Gastrocnemius medialis (tissue), 4 donors: ENCODE measurements at places on chromosomes 7 and 10. TPM values are rescaled to one million over a fixed set of nuclear protein-coding genes. Genes with fewer than 3 reads are reported as not detected.

- no peaks in the 10 kb centered on the region for H3K4me1 ChIP-seq
- H3K4me3 ChIP-seq: no peak overlapping the region
- H3K27ac ChIP-seq: no peak overlapping the region
- no peaks in the 10 kb centered on the region for H3K27me3 ChIP-seq
- DNase-seq: no peak
Observed at GRCh38 chr7:34662058-34662708, 4.2 kb downstream of the NPSR1 start.

DNA sequence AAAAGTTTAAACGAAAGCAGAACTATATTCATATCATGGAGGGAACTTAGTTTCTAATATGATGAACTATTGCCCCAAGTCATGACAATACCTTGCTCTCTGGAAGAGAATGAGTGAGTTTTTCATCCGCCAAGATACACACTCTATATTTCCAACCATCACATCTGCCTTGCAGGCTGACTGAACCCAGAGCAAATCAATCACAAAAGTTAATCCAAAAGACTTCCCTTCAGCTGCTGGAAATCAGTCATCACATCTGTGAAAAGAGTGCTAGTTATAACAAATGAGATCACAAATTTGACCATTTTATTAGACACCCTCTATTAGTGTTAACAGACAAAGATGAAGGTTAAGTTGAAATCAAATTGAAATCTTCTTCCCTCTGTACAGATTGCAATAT, 261.7 kb upstream of the PRKCQ start:
- DNase-seq: no peak
- no peaks in the 10 kb centered on the region for H3K4me1 ChIP-seq
- no peak overlapping the region for H3K4me3 ChIP-seq
- no peaks in the 10 kb centered on the region for H3K36me3 ChIP-seq

GRCh38 chr10:85778074-85778473, 588.5 kb downstream of the GRID1 start:
- H3K4me1 ChIP-seq: no peaks in the 10 kb centered on the region
- H3K4me3 ChIP-seq: no peak overlapping the region

DNA sequence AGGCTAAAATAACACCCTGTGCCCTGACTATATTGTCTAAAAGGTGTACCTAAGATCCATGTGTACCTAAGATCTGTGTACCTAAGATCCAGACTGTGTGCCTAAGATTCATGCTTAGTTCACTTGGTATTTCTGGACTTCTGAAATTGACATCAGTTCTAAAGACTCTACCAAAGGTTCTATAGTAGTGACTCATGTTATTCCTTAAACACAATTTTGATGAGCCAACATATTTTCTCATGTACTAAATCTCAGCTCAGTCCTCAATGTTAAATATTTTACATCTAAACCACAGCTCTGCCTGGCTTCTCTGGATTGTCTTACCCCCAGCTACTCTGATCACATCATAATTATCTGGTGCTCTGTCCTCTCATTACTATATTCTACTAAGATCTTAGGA, 802.3 kb upstream of the SORCS1 start:
- no peak for DNase-seq
- no peak overlapping the region for H3K4me3 ChIP-seq
- H3K4me1 ChIP-seq: no peaks in the 10 kb centered on the region

- H3K36me3 ChIP-seq: no peaks in the 10 kb centered on the region
- peak; percentile 0 for DNase-seq
- no peaks in the 10 kb centered on the region for H3K27me3 ChIP-seq
- H3K4me1 ChIP-seq: no peaks in the 10 kb centered on the region
Observed at GRCh38 chr10:42972946-42973345, 103.9 kb upstream of the RET start.

- H3K27ac ChIP-seq: no peak overlapping the region
- no peak overlapping the region for H3K4me3 ChIP-seq
- DNase-seq: no peak
- H3K27me3 ChIP-seq: no peaks in the 10 kb centered on the region
- H3K36me3 ChIP-seq: no peaks in the 10 kb centered on the region
Observed at GRCh38 chr10:125521721-125522680, 161.0 kb downstream of the TEX36 start.

DNA sequence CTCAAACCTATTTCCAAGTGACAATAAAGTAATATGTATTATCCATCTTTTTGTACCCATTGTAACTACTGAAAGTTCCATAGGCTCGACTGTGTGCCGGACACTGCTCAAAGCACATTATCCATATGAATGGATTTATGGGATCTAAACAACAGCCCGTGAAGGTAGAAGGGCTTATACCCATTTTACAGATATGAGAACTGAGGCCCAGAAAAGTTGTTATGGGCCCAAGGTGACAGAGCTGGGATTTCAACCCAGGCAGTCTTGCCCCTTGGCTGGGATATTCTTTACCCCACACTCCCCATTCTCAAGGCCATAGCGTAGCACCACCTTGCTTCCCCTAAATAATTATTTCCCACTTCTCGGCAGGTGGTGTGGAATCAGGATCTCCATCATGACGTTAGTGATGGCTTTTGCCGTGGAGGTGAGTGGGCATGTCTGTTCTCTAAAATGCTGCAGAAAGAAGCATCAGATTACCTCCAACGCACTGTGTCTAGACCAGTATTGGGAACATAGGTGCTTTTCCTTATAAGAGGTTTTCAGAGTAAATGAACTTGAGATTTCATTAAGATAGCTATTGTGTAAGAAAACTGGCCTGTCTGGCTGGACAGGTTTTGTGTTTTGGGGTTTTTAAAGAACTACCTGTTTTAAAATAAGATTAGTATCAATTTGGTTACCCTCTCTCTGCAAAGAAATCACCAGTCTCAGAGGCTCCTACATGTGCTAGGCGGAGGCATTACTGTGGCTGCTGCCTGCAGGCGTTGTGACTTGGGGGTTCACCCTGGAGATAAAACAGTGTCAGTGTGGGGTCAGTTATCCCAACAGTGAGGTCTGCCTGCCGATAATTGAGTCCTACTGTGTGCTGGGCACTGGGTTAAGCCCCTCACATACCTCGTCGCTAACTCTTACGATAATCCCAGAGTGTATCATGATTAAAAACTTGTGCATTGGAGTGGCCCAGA, 85.1 kb upstream of the SDK1 start:
- no peaks in the 10 kb centered on the region for H3K27me3 ChIP-seq
- H3K36me3 ChIP-seq: no peaks in the 10 kb centered on the region
- H3K27ac ChIP-seq: no peak overlapping the region
- peaks cover 8% of the 10 kb centered on the region for H3K4me1 ChIP-seq

DNA sequence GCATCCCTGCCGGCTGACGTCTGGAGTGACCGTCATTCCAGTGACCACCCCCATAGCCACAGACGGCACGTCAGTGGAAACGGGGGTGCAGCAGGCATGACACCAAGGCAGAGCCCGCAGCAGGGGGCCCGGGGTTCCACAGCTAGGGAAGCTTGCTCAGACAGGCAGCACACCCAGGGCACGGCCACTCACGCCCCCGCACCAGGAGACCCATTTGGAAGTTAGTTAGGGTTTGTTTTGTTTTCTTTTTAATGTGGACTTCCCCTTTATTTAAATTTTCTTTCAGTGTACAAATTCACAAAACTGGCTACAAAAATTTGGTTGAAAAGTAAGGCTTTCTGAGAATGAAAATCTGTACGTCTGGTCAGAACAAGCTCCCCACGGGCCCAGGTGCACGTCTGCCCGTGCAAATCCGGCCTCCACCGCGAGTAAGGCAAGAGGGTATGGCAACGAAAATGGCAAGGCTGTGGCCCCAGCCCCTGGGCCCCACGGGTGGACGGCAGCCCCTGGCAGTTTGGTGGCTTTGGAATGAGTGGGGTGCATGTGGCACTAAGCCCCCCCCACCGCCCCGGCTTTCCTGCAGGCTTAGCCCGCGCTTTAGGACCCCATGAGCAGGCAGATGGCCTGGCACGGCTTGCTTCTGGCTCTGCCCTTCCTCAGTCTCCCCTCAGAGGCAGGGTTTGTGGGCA, 124.2 kb downstream of the FAM53B start:
- H3K36me3 ChIP-seq: no peaks in the 10 kb centered on the region
- peaks cover 34% of the 10 kb centered on the region for H3K4me1 ChIP-seq
- H3K27ac ChIP-seq: no peak overlapping the region
- DNase-seq: no peak

GRCh38 chr10:71085689-71086438, 126.5 kb upstream of the UNC5B start:
- H3K27ac ChIP-seq: no peak overlapping the region
- no peaks in the 10 kb centered on the region for H3K27me3 ChIP-seq
- no peak overlapping the region for H3K4me3 ChIP-seq
- no peaks in the 10 kb centered on the region for H3K36me3 ChIP-seq
- no peak for DNase-seq
- no peaks in the 10 kb centered on the region for H3K4me1 ChIP-seq

DNA sequence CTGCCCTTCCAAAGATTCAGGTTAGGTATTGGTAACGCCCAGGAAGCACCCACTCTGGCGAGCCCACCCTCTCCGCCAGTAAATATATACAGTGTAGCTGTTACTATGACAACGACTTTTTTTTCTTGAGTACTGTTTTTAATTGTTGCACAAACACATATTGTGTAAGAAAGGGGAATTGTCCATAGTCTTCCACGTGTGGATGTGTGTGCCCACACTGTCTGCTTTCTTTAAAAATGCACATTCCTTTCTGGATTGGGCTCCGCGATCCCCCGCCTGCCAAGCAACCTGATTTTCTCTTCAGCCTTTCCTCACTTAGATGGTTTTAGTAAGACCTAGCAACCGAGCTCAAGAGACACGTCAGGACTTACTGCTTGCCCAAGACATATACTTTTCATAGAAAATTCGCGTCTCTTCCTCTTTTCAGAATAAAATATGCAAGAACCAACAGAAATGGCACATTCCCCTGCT, 247.8 kb downstream of the EBF3 start:
- no peak overlapping the region for H3K4me3 ChIP-seq
- no peaks in the 10 kb centered on the region for H3K27me3 ChIP-seq
- H3K27ac ChIP-seq: no peak overlapping the region
- DNase-seq: no peak
- no peaks in the 10 kb centered on the region for H3K4me1 ChIP-seq
- no peaks in the 10 kb centered on the region for H3K36me3 ChIP-seq

DNA sequence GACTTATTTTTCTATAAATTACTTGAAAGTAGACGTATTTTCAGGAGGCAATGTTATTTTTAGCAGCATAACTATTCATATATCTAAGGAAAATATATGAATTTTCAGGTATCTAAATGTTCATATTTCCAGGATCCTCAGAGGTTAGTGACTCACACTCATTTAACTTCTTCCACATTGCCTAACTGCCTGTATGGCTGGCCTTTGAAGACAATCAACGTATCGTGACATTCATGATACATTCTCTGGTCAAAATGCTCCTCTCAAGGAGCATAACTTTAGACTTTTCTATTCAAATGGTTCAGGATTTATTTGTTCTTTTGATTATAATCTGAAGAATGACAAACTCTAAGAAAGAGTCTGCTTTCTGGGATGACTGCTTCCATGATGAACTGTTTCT, 89.3 kb downstream of the SEMA3C start:
- DNase-seq: no peak
- H3K36me3 ChIP-seq: no peaks in the 10 kb centered on the region
- H3K4me1 ChIP-seq: peaks cover 42% of the 10 kb centered on the region
- H3K4me3 ChIP-seq: no peak overlapping the region
- H3K27ac ChIP-seq: no peak overlapping the region

- no peak for DNase-seq
- peak overlapping the region; percentile 55 for H3K27ac ChIP-seq
- H3K36me3 ChIP-seq: no peaks in the 10 kb centered on the region
- H3K4me1 ChIP-seq: peaks cover 7% of the 10 kb centered on the region
Observed at GRCh38 chr10:119237722-119238436, 30.5 kb downstream of the GRK5 start.

DNA sequence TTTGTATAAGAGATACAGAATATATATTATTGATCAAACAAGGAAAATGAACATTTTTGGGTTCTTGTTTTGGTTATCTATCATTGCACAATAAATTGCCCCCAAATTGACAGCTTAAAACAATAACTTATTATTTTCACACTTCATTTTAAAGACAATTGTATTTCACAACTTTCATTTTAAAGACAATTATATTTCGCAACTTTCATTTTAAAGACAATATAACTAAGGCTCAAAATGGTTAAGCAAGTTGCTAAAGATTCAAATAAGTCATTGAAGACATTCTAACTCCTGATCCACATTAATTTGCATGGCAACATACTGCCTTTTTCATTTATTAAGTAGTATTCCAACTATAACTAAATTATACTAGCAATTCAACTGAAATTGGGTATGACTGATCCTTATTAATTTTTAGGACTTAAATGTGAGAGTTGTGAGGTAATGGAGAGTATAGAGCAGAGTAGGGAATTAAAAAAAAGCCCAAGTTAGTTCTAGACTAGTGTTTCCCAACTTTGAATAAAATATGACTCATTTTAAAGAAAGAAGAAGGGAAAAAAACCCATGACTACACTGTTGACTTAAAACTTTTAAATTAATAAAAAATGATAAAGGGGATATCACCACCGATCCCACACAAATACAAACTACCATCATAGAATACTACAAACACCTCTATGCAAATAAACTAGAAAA, 9.9 kb upstream of the STEAP2 start:
- no peaks in the 10 kb centered on the region for H3K27me3 ChIP-seq
- no peak overlapping the region for H3K27ac ChIP-seq
- no peak overlapping the region for H3K4me3 ChIP-seq
- H3K36me3 ChIP-seq: no peaks in the 10 kb centered on the region
- no peak for DNase-seq

GRCh38 chr7:158415316-158415715, 172.3 kb downstream of the PTPRN2 start:
- H3K4me1 ChIP-seq: no peaks in the 10 kb centered on the region
- H3K27me3 ChIP-seq: no peaks in the 10 kb centered on the region
- H3K27ac ChIP-seq: no peak overlapping the region
- DNase-seq: no peak

- no peak overlapping the region for H3K27ac ChIP-seq
- DNase-seq: no peak
- H3K27me3 ChIP-seq: no peaks in the 10 kb centered on the region
- H3K4me3 ChIP-seq: no peak overlapping the region
Observed at GRCh38 chr7:112556633-112557032, 75.8 kb downstream of the LSMEM1 start.

- no peaks in the 10 kb centered on the region for H3K27me3 ChIP-seq
- DNase-seq: no peak
- no peak overlapping the region for H3K4me3 ChIP-seq
- no peaks in the 10 kb centered on the region for H3K4me1 ChIP-seq
- no peaks in the 10 kb centered on the region for H3K36me3 ChIP-seq
- no peak overlapping the region for H3K27ac ChIP-seq
Observed at GRCh38 chr10:75507469-75507868, 76.0 kb downstream of the LRMDA start.

UTF1 gene
- total RNA-seq: not detected

ZNF32 gene
- total RNA-seq: 63.3 TPM

LRRD1 gene
- not detected for total RNA-seq

ADAM12 gene
- total RNA-seq: 0.10 TPM

CLRN3 gene
- total RNA-seq: not detected

CLCN1 gene
- 1.5 TPM for total RNA-seq

ABCC2 gene
- 0.89 TPM for total RNA-seq

PNLIP gene
- not detected for total RNA-seq

PNPLA8 gene
- total RNA-seq: 62.8 TPM

IDI2 gene
- 43.7 TPM for total RNA-seq

TBXAS1 gene
- total RNA-seq: 0.41 TPM

MBL2 gene
- total RNA-seq: not detected

LIPJ gene
- 0.15 TPM for total RNA-seq
